ENCODE measurements at places on chromosomes 4 and X.

GRCh38 chr4:95510145-95510544 is 38.6 kb downstream of the UNC5C start:
- no peak for DNase-seq

DNA sequence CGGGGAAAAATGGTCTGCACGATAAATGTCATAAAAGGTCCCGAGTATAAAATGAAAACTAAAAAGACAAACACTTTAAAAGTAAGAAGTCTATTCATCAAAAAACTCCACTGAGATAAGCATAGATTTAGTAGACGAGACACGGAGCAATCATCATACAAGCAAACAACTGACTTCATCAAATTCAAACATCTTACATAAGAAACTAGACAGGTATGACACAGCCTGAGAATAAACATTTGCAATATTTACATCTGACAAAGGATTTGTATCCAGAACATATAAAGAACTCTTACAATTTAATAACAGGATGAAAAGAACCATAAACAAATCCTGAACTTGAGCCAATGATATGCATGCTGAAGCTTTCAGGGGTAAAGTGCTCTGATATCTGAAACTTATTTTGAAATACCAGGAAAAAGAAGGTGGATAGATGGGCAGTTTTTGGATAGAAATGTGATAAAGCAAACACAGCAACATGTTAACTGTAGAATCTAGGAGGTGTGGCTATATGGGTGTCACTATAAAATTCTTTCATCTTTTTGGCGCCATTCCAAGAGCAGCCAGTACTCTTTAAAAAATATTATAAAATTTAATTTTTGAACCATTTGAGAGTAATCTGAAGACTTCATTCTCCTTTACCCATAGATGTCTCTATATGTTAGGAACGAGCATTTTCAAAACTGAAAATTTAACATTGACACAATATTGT is 12.0 kb downstream of the MPP1 start:
- DNase-seq = no peak

DNA sequence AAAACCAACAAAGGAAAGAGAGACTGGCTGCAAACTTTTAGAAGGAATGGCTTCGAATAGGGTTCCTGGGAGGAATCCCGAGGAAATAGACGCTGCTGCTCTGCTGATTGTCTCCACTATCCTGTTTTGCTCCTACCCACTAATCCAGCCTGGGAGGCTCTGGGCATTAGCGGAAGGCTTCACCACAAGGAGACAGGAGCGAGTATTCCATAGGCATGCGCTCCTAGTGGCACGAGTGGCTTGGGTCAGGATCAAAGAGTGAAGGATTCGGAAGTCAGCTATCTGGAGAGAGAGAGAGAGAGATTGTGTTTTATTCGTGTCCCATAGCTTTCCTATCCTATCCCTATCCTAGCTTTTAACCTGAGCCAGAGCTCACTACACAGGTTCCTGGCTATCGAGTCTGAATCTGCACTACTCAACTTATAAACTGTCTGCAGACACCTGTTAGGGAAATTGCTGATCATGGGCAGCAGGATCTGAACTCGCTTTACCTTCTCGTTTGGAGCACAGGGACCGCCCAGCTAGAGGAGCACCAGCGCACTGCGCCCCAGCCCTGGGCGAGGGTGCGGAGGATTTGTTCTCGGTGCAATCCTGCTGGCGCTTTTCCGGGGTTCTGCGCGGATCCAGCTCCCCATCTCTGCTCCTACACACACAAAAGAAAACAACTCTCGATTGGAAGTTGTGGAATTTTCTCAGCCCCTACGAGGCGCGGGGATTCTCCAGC is 740 bp upstream of the NPY2R start:
- no peak for DNase-seq

GRCh38 chr4:187289371-187289770 is 565.7 kb upstream of the FAT1 start:
- DNase-seq = no peak

GRCh38 chrX:19687395-19687794 is 172.1 kb upstream of the MAP3K15 start:
- DNase-seq = no peak

DNA sequence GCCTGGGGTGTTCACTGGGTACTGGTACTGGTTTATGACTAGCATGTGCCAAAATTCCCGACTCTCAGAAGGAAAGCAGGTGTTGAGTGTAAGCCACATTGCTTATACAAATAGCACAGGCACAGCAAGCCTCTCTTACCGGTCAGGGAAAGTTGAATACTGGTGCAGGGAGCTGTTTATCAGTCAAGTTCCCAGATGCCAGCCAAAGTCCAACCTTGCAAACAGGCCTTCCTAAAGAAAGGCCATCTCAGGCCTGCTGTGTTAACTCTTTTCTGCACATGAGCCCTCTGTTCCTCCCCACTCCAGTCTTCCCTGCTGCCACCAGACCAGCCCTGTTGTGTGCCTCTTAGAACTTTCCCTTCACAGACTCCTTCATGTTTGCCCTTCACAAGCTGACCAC is 34.2 kb downstream of the PKD2 start:
- no peak for DNase-seq

DNA sequence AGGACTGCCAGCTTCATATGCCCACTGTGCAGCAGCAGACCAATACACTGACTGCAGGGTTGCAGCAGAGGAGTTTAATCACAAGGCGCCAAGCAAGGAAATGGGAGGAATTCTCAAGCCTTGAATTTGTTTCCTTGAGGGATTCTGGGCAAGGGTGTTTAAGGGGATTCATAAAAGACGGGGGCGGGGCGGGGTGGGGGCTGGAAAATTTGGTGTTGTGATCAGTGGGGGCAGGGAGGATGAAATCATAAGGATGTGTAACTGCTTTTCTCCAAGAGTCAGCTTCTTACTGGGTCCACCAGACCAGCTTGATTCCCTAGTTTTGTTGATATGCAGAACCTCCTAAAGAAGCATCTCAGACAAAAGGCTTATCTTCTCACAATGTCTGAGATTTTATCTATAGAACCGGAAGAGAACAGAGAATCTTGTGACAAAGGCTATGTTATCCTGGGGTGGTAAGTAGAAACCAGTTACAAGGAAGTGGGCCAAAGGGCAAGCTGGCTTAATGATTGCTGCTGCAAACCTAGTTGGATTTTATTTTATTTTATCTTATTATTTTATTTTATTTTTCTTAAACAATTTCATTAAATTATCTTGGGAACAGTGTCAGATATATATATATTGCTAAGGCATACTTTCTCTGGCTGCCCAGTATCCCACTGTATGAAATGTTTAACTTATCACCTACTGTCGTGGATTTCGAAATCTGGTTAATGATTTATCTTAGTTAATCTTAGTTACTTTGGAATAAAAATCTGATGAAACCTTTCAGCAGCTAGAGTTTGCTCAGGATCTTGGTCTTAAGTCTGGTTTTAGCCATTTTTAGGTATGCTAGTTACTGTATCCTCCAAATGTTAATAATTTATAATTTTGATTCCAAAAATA is 276.4 kb downstream of the RPA4 start:
- no peak for DNase-seq

- DNase-seq = no peak
Measured at GRCh38 chrX:14718403-14718802, 154.5 kb downstream of the FANCB start.

- DNase-seq = no peak
Measured at GRCh38 chr4:6943012-6943884, 33.6 kb downstream of the TBC1D14 start.

- DNase-seq = no peak
Measured at GRCh38 chr4:141705048-141705746, 68.8 kb downstream of the IL15 start.

DNA sequence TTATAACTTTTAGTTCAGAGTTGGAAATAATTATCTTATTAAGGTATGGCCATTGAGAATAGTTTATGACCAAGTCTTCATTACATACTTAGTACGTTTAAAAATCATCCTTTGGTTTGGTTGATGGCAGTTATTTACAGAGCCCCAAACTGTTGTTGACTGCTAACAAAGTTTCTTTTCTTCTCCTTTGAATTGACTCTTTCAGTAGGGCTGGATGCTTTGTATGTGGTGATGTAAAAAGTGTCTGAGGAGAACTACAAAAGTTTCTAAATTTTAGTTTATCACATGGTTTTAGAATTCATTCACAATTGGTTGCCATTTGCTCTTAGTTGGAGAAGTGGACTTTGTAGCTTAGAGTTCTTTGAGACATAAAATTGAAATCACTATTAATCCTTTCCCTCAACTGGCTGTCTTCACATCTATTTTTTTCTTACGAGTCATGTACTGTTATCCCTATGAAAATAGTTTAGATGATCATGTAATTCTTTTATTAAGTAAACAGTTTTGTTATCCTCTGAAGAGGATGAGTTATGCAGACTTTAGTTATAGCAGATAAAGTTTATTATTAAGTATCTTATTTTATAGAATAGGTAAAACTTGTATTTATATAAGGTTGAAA is 14.8 kb downstream of the PTPN13 start:
- DNase-seq = no peak

GRCh38 chr4:92988301-92988700 is 684.5 kb downstream of the GRID2 start:
- DNase-seq = no peak

DNA sequence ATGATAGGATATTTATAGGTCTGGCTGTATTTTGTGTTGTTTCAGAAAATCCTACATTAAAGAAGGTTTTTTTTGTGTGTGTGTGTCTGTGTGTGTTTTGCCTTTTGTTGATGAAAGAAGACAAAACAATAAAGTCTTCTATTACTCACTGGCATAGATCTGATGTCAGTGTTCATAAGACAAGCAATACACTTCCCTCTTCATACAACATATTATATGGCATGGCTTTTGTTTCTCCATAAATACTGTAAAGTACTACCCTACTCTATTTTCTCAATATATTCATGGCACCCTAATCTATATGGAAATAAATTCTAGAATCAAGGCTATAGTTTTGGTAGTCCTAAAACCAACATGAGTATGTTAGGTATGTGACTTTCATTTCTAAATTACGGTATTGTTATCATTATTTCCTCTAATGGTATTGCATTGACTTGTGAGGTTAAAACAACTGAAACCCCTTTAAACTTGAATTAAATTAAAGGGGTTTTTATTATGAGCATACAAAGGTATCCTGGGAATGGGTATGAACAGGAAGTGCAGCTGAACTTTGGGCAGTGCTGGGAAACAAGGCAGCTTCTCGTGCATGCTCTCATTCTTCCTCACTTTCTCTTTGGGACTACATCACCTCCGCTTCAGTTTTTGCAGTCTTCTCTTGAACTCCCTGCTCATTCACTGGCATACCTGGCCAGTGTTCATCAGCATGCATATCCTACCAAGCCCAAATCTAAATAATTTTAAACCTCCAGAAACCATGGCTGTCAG is 70.5 kb upstream of the PRSS48 start:
- DNase-seq = no peak

DNA sequence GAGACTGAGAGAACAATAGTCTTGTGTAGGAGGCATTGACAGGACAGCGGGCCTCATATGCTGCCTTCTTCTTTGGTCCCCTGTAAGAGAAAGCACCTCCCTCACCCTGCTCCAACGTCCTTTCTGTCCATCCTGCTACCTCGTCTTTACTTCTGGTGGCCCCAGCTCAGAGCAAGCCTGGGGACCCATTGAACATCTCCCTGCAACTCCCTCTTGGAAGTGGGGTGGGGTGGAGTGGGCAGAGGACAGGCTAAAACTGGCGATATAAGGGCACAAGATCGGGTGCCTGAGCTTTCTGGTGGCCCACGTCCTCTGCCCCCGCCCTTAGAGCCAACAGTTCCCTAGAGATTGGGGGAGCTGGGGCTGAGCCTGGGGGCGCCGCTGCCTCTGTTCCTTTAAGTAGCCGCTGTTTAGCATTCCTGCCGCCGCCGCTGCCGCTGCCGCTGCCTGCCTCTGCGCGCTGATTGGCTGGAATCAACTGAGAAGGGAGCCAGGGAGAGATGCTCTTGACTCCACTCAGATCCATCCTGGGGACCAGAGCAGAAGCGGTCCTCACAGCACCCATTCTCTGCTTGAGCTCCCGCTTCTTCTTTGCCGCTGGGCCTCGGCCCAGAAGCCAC is at the start of gene DLG3:
Gene DLG3 (plus strand): TSS at position 510 of the 620 bp plus-strand sequence. CDS start 367 bp downstream, outside the sequence.
- DNase-seq = peak; percentile 80

All from hepatic stellate cell (primary cell).